ENCODE measurements at places on chromosomes 3 and 15.
A peak's percentile ranks its signal among the peaks of the same experiment; 100 is the strongest.

DNA sequence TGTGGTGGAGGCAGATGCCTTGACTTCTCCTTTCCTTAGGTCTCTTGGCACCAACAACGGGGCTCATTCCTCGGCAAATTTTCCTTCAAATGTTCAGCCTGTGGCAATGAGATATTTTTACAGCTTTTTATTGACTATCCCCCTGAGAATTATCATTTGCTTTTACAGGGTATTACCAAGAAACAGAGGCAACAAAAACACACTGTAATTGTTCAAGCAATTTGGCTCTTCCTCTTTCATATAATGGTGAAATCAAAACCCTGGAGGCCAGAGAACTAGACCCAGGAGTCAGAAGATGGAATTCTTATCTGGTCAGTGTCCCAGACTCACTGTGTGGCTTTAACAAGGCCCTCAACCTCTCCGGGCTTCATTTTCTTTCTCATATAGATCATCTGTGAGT, 40.1 kb downstream of the TRIM42 start:
- DNase-seq: no peak

- no peak for DNase-seq
Measured at GRCh38 chr3:183868796-183869195, 15.9 kb downstream of the PARL start.

GRCh38 chr3:67685499-67685898, 31.1 kb upstream of the SUCLG2 start:
- no peak for DNase-seq

GRCh38 chr3:32782407-32782806, 35.4 kb upstream of the TRIM71 start:
- no peak for DNase-seq

DNA sequence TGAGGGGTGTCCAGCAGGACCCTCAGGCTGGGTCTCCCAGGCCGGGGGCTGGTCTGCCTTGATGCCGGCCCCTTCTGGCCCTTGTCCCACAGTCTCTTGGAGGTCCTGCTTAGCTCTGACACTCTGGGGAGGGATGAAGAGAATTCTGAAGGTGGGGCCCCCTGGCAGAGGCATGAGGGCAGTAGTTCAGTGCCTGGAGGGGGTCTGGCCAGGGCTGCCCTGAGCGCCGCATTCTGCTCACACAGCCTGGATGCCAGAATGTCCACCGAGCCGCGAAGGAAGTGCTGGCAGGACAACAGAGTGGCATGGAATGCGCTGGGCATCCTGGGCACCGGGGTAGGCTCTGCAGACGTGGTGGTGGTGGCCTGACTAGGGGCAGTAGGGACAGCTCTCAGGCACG, 55.5 kb downstream of the SMAD6 start:
- no peak for DNase-seq

DNA sequence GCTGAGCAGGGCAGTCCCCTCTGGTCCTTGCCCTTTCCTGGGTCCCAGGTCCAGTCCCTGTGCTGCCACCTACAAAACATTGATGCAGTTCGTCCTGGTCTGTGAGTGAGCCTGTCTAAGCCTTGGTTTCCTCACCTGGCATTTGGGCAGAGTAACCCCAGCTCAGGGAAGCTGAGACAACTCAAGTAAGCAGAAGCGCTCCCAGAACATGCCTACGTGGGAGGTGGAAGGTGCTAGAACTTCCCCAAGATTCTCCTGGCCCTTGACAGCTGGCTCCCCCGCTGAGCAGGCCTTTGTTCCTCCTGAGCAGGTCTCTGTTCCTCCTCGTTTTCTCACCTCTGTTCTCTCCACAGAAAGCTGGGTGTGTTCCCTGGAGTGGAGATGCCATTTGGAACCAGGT, 30.5 kb downstream of the PRR20G start:
- no peak for DNase-seq

GRCh38 chr3:16437640-16438039, 75.9 kb downstream of the RFTN1 start:
- DNase-seq: no peak

- no peak for DNase-seq
Measured at GRCh38 chr3:100060685-100061484, 53.4 kb downstream of the FILIP1L start.

DNA sequence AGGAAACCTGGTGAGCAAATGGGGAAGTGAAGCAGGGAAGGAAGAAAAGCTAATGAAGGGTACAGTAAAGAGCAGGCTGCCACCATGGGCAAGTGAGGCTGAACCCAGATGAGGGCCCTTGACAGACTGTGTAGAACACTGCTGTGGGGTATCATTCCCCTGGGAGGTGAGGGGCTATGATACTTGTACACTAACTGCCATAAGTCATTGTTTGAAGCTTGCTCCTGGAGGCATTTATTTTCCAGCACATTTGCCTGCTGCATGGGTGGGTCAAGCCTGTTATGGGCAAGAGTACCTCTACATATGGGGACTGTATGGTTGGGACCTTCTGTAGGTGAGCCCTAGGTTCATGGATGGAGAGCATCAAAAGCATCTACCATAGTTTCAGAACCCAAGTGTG, 57.4 kb downstream of the POMGNT2 start:
- DNase-seq: no peak

DNA sequence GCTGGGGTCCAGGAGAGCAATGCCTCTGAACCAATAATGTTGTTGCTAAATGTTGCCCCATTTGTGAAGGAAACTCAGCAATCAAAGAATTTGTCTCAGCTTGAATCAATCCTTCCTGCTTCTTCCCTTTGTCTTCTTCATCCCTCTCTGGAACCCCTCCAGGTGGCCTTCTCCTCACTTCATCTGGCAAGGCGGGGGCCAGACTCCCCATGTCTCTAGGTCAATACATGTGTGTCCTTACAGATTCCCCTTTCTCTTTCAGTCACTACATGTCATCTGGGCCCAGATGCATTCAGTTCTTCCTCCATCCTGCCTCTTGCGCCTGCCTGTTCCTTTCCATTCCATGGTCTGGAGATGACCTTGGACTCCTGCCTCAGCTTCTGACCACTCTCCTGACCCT, 8.0 kb upstream of the LTF start:
- DNase-seq: no peak

DNA sequence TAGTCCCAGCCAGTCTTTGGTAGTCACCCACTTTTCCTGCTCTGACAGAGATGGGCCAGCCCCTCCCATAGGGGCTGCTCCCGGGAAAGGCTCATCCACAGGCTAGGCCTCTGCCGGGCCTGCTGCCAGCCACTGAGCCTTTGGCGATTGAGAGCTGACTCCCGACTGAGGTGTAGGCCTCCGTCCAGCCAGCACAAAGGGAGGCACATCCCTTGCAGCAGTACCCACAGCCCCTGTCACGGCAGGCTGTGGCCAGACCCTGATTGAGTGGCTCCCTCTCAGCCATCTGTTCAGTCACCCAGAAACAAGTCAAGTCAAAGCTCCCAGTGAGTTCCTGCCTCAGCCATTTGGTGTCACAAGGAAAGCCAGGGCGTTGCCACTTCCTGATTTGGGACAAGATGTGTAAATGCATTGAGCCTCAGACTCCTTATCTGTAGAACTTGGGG, 6.2 kb upstream of the PAK6 start:
- DNase-seq: no peak

DNA sequence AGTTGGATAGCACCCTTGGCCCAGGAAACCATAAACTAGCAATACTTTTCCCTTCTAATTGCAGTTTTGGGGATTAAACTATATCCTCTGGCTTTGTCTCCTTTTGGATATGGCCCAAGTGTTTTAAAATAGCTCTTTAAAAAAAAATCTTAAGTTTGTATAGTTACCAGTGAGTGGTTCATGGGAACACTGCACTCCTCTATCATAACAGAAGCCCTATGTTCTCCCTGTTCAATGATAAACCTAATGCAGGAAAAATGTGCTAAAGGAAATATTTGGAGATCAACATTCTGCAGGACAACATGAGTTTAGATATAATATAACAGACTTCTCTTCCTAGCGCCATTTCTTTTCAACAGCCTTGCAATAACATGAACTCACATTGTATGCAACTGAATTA, 13.1 kb downstream of the MRPL47 start:
- DNase-seq: no peak

DNA sequence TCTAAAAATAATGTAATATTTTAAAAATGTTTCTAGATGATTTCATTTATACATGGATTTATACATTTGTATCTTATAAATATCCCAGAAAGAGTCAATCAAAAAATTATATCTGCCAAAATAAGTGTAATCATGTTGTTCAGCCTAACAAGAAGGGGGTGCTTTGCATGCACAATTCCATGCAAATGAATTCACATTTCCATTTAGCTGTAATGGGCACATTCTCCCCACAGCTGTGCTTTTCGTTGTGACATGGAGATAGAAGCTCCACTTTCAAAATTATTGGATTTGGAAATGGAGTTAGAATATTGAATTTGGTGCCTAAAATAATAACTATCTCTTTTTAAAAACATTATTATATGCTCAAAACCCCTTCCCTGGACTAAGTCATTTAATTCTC, 270.6 kb downstream of the PTPRG start:
- no peak for DNase-seq

DNA sequence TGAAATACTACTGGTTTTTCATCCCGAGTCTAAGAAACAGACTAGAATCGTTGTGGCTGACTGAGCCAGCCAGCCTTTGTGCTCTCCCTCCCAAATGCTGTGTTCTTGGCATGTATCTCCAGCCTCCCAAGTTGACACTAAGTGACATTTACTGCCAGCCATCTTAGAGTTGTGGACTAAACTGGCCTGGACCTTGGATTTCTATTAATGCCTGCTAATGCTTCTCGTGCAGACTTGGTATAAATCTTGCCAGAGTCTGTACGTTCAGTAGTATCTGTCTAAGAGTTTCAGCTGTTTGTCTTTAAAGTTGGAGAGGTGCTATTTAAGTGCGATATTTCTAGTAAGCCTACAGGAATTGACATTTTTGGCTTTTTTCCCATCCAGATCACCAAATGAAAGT, 166.6 kb upstream of the BHLHE40 start:
- DNase-seq: no peak

- DNase-seq: no peak
Measured at GRCh38 chr3:177469216-177469615, 271.9 kb upstream of the TBL1XR1 start.

DNA sequence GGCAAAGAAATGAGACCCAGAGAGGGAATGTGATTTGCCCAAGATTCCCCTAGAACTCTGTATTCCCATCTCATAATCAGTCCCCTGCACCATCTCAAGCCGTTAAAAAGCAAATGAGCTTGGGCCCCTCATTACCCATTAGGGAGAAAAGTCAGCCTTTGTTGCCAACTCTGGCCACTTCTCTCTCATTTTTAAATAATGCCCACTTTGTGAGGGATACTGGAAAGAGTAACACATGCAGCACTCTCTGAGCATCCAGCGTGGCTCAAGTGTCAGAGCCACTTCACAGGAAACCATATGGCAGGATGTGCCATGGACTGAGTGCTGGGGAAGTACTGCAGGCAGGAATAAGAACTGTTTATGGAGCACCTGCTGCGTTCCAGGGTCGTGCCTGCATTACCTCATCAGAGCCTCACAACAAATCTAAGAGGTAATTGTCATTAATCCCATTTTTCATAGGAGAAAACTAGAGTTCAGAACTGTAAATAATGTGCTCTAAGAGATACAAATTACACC, 49.8 kb upstream of the SLC6A1 start:
- DNase-seq: no peak

GRCh38 chr3:143215059-143215458, 95.5 kb downstream of the CHST2 start:
- no peak for DNase-seq

DNA sequence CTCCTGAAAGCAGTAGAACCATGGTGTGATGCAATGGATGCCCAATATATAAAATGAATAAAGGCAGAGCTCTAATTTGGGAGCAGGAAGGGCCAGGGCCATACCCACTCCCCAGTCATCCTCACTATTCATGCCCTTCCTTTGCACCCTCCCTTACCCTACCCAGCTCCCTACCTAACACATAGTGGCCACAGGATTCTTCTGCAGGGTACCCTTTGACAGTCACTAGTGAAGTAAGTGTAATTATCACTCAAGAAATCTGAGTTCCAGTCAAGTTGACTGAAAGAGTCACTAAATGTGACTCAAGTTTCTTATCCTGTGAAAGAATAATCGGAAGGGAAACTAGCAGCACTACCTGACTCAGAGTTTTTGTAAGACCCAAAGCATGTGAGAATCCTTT, 69.2 kb downstream of the RASA2 start:
- no peak for DNase-seq

DNA sequence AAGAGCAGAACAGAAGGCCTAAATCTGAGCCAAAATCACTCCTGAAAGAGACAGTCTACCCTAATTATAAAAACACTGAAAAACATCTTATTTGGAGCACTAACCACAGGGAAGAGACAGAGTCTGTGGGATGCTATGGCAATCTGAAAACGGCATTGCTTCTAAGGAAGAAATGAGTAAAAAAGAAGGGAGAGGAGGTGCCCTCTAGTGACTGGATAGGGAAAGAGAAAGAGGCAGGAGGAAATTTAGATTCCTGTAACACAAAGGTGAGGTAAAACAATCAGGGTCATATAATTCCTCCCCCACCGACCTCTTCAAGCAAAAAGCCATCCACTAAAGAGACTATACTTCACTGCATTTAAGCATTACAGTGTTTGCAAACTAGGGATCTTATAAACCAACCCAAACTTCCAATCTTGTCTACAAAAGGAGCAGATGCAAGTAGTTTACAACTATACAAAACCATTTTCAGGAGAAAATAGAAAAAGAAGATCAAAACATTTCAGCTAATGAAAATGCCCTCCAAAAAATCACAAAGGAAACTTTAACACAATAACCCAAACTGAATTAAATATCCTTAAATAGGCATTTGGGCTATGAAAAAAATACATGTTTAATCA, 32.6 kb downstream of the HACD2 start:
- DNase-seq: peak; percentile 20

- no peak for DNase-seq
Measured at GRCh38 chr15:51038162-51038973, 56.3 kb downstream of the TNFAIP8L3 start.

- no peak for DNase-seq
Measured at GRCh38 chr3:195129644-195130492, 141.1 kb downstream of the XXYLT1 start.

GRCh38 chr3:190183121-190183520, 62.4 kb upstream of the P3H2 start:
- DNase-seq: peak; percentile 36

DNA sequence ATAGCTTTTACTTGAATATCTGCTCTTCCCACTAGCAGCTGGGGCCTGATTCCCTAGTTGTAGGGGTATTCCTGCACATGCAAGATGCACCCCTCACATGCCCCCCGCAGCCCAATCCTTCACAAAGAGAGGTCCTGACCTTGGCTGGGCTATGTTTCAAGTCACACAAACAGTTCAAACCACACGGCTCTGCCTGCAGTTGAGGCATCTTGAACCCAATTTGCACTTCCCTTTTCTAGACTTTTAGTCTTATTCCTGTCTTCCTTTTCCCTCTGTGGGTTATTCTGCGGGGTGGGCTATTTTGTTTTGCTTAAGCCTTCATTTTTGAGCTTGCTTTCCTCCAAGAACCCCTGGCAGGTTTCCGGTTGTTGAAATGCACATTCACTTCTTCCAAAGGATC, 13.3 kb upstream of the CCR1 start:
- DNase-seq: no peak

- DNase-seq: no peak
Measured at GRCh38 chr3:194425399-194425798, 26.3 kb upstream of the GP5 start.

- DNase-seq: no peak
Measured at GRCh38 chr3:127732303-127732702, 59.6 kb downstream of the ABTB1 start.
